Immature natural killer cell (primary cell): ENCODE measurements at places on chromosomes 7 and 10.

DNA sequence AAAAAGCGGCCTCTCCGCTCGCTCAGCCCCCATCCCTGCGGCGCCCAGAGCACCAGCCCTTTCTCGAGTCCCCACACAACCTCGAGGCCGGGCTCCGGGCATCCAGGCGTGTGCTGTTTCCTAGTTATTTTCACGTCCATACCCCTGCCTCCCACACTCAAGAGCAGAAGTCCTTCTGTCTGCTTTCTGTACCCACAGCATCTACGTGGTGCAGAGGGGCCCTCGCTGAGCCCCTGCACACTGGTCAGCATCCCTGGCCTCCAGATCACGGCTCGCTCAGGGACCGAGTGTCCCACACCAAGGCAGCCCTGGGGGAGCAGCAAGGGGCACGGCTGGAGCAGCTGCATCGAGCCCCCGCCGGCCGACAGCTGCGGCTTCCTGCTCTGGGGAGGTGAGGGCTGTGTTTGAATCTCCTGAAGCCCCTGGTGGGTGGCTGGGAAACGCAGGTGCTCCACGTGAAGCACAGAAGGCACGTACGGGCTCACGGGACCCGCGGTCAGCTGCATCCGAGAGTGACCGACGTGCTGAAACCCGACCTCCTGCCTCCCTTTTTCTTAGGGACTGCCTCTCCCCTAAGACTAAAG is 333.1 kb downstream of the DNAJB6 start:
- no peak for DNase-seq

GRCh38 chr7:55271069-55271626 is 94.0 kb upstream of the LANCL2 start:
- no peak for DNase-seq

GRCh38 chr10:20454331-20454730 is 442.8 kb downstream of the NEBL start:
- no peak for DNase-seq

DNA sequence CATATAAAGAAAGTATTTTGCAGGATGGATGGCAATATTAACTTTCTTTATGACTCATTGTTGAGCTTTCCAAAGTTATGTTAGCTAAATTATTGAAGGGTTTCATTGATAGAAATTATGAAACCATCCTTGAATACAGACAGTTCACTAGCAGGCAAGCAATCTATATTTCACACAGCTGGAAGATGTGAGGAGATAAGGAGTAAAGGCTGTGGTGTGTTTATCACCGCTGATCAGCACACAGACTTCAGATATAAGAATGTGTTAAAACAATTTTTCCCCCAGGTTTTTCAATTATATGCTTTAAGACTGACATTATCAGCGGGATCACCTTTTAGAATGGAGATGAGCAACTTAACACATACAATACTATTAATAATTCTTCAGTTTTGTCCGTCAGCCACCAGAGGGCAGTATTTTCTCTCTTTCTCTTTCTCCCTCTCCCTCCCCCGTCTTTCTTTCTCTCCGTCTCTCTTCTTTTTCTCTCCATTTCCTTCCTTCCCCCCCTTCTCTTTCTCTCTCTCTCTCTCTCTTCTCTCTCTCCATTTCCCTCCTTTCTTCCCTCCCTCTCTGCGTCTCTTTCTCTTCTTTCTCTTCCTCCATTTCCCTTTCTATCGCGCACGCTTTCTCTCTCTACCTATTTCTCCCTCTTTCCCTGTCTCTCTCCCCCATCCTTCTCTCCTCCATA is 62.9 kb upstream of the FAM171A1 start:
- peak; percentile 44 for DNase-seq

DNA sequence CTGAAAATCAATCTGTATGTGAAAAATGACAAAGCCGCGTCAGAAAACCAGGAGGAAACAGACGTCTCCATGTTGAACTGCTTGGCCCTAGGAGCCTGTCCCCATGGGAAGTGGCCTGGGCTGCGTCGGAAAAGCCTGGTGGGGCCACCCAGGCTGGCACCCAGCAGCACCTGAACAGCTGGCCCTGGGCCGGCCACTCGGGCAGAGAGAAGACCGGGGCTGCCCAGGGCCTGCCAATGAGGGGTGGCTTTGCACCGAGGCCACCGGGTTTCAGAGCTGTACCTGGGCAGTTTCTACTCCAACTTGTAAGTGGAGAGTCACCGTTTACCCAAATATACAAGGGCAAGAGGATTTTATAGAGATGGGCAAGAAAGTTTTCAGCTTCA is 1.1 kb upstream of the FUOM start:
- DNase-seq = no peak

- no peak for DNase-seq
Observed at GRCh38 chr7:139676390-139676789, 101.4 kb downstream of the HIPK2 start.

- no peak for DNase-seq
Observed at GRCh38 chr7:125119559-125120115, 190.0 kb upstream of the POT1 start.

DNA sequence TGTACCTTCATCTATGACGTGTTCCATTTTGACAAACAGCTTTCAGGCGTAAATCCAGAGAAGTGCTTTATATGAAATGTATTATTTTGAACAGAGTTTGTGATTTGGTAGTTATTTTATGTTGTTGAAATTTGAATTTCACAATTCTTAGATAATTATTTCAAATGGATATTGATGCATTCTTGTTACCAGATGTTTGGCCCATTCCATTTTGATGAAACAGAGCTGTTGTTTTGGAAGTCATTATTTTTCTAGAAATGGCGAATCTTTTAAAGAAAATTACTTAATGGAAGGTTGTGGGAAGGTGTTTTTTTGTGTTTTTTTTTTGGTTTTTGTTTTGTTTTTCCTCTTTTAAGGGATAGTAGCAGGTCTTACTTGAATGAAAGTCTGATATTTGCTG is 2.4 kb downstream of the OTUD1 start:
- DNase-seq = no peak

DNA sequence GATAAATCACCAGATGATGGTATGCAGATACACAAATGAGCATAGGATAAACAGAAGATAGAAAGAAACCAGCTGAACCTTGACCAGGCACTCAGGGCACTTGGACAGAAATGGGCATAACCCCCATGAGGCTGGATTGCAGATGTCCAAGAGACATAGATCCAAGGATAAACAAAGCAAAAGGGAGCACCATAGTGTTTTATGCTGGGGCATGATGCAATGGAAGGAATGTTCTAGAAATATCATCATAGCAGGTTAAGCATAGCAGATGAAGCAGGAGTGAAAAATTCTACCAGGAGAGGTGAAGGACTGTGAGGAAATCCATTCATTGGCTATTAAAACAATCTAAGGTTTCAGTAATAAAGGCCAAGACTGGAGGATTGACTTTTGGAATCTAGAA is 70.5 kb upstream of the TES start:
- DNase-seq = no peak

GRCh38 chr10:17504547-17505245 is 50.3 kb upstream of the ST8SIA6 start:
- no peak for DNase-seq

- no peak for DNase-seq
Observed at GRCh38 chr7:45563941-45564461, 10.2 kb upstream of the ADCY1 start.

GRCh38 chr7:69561266-69561960 is 36.9 kb upstream of the AUTS2 start:
- DNase-seq = no peak

DNA sequence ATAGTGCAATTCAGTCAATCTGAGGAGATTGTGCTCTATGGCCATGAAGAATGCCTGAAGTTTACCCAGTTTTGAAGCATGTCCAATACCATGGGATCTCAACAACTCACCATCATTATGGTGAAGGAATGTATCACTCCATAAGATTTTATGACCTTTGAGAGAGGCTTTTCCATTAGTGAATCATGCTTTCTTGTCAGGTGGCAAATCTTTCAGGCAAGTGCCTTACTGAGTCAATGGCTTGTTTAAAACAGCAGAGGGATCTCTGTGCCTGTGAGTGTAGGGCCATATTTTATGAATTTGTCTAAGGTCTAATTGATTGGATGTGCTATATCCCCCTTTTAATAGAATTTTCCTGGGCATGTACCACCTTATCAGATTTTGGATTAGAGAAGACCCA is 131.5 kb downstream of the CCDC7 start:
- DNase-seq = no peak

DNA sequence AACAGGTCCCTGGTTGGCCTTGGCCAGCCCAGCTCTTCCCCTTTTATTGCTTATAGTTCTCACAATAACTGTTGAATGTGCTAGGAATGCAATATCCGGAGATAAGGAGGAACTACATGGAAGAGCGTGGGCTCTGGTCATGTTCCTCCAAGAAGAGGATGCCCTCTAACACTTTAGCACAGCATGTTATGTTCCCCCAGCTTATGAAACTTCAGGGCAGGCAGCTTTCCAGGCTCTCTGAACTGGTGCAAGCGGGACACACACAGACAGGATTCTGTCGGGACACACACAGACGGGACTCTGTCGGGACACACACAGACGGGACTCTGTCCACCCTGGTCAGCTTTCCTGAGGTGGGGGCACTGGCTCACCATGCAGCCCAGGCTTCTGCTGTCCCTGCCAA is 141.6 kb downstream of the PKD1L1 start:
- no peak for DNase-seq

DNA sequence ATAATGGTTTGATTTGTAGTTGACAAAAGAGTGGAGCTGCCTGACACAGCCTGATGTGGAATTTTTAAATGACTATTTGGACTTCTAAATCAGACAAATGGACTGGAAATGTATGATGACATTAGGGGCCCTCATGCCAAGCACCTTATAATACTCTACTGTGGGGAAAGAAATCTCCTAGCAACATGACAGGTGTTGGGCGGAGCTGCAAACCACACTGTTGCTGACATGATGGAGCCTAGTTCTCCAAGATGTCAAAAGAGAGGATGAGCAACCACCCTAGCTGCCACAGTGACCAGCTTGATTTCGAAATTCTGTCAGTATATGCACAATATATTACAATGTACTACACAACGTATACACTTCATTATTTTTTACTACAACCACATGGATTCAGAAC is 65.8 kb downstream of the RHOBTB1 start:
- no peak for DNase-seq

DNA sequence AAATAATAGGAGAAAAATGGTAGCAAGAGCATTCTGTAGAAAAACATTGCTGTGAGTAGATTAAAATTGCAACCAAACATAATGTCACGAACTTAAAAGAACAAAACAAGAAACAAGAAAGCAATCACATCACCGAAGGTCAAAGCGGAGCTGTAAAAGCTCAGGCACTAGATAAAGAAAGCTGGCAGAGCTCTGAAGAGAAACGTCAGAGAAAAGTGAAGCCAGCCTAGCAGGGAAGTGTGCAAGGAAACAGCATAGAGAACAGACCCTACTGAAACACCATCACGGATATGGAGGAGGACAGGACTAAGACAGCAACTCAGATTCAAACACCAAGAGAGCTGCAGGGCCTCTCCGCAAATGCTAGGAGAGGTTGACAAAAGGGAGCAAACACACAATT is 22.5 kb upstream of the DDC start:
- no peak for DNase-seq

DNA sequence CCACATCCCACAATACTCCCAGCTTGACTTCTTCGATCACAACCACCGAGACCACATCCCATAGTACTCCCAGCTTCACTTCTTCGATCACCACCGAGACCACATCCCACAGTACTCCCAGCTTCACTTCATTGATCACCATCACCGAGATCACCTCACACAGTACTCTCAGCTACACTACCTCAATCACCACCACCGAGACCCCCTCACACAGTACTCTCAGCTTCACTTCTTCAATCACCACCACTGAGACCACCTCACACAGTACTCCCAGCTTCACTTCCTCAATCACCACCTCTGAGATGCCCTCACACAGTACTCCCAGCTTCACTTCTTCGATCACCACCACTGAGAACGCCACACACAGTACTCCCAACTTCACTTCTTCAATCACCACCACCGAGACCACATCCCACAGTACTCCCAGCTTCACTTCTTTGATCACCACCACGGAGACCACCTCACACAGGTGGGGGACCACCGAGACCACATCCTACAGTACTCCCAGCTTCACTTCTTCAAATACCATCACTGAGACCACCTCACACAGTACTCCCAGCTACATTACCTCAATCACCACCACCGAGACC is 8.6 kb downstream of the MUC3A start:
- DNase-seq = no peak
